EH (cell line): ENCODE measurements at places on chromosomes 7 and 10.

GRCh38 chr10:24457661-24458318, 248.9 kb downstream of the KIAA1217 start:
- DNase-seq: peak; percentile 60

DNA sequence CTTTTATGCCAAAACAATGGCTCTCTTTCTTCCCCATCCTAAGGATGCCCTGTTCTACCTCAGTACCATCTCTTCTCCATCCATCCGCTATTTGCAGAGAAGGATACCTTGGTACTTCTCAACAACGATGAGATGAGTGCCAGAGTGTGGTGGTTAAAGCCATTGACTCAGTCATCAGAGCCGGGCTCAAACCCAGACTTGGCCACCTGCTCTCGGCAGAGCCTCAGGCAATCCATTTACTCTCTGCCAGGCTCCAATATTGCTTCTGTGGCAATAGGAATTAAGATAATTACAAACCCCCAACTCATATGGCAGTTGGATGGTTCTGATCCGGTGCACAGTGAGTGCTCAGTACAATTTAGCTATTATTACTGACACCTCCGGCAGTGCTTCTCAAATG, 121.3 kb downstream of the PRLHR start:
- DNase-seq: no peak

DNA sequence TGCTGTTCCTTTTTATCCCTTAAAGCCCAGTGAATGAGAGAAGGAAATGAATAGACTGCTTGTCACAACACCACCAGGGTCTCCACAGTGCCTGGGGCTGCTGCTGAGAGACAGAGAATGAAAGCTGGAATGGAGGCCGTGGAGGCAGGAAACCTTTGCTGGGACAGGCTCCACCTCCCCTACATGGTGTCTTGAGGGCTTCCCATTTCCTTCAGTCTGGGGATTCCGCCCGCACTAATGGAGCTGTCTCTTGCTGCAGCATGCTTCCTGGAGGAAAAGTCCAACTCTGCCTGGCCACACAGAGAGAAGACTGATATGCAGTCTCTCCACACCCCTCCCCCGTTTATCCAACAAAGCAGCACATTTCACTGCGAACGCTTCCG, 54.5 kb downstream of the LRRC4 start:
- no peak for DNase-seq

DNA sequence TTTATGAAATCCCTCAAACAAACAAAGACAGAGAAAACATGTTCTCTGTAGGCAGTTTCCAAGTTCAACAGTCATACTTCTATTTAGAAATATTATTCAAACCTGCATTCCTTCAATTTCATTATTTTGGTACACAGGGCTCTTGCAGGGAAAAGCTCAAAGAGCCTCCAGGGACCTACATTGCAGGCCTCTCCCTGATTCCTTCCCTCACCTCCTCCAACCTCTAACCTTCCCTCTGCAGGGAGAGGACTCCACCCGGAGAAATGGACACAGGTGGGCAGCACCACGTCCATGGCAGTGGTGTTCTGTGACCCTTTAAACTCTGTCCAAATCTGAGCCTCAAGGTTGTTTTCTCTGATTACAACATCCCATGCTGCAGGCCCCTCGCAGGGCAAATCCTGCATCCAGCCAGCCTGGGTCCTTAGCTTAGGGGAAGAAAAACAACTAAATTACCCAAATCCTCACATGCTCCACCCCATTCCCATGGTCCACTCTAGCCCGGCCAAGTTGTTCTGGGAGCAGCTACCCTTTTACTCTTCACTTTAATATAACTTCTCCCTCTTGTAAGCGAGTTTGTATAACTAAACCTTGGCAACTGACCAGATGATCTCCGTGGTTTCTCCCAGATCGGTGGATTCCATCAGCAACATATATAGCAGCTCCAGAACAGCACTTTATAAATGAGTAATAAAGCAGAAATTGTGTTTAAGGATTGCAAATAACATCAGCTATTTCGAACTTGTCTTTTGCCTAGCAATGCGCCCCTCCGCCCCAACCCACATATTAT, 129.8 kb downstream of the CUBN start:
- peak; percentile 51 for DNase-seq

DNA sequence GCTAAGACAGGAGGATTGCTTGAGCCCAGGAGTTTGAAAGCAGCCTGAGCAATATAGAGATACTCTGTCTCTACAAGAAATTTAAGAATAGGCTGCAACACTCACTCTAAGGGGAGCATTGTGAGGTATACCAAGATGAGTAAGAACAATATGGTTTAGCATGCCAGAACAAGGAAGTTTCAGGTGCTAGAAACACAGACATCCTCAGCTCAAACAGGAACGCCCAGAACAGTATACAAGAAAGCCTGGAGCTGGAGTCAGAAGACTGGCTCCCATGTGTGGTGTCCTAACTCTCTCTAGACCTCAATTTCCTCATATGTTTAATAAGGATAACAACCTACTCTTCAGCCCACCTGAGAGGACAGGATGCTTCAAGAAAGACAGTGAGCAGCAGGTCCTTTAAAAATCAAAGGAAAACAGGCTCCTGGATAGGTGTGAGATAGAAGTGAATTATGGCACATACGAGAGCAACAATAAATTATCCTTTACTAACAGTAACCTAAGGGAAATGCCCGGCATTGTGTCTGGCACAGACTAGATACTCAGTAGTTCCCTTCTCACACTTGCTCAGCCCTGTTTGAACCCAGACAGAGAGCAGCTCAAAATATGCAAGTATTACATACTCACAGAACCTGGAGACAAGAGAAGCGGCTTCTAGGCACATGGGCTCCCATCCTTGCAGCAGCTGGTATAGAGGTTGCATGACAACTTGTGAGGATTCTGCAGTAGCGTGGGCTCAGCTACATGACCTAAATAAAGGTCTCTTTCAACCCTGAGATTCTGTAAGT, 45.4 kb downstream of the KAT6B start:
- DNase-seq: no peak

- DNase-seq: no peak
Measured at GRCh38 chr10:63558132-63558784, 37.1 kb downstream of the REEP3 start.

GRCh38 chr7:1844951-1845390, 174.9 kb downstream of the ELFN1 start:
- no peak for DNase-seq

DNA sequence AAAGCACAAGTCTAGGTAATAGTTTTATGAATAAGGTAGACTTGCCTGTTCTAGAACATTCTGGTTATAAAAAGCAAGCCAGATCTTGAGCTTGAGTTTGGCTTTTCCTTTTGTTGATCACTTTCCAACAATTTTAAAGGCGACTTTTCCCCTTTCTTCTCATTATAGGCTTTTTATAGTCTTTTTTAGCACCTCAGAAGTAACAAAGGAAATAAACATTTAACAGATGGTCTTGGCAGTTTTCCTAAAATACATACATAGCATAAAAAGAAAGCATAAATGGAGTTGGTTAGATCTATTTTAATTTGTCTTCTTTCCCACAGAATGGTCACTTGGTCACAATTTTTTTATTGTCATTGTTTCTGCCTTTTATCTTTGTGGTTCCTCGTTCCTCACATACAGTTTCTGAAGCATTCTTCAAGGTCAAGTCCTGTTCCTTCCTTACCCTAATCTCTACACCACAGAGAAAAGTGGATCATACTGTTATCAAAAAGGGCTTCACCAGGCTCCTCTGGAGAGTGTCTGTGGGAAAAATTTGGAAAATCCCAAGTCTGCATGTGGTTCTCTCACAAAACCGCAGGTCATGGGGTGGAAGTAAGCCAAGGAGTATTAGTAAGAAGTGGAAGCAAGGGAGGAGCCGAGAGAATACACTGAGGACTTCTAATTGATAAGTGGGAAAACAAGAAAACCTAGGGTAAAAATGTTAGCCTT, 31.3 kb downstream of the THNSL1 start:
- DNase-seq: peak; percentile 87

- no peak for DNase-seq
Measured at GRCh38 chr7:128921866-128922440, 11.4 kb upstream of the KCP start.

DNA sequence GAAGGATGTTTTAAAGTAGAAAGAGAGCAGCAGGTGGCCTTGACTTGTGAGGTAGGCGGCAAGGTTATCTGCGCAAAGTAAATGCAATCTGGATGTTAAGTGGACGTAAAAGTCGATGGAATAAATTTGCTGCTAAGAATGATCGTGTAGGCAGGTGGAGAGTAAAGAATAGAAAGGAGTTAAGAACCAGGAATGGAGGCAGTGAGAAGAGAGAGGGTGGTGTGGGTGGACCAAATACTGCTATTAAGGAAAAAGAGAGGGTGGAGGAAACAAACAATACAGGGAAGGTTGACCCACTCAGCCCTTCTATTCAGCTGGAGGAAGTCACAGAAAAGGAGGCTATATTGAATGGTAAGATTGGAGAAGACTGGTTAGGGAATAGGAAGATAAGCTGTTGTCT, 1.9 kb upstream of the CUL1 start:
- DNase-seq: no peak

- peak; percentile 63 for DNase-seq
Measured at GRCh38 chr7:100372256-100372655, 1.0 kb upstream of the PILRA start.

DNA sequence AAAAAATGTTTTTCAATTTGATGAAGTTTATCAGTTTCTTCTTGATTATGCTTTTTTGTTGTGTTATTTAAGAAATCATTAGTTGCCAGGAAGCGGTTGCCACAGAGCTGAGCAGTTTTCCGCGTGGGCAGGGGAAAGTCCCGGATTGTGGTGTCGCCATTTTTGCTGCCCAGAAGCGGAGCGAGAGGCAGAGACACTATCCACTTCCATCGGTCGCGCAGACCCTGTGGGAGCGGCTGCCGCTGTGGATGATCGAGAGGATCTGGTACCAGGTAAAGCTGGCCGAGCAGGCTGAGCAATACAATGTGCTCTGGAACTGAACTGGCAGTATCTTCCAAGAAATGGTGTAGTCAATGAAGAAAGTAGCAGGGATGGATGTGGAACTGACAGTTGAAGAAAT, 119.8 kb downstream of the ZNF736 start:
- DNase-seq: no peak

GRCh38 chr10:24908793-24909423, 43.5 kb downstream of the PRTFDC1 start:
- peak; percentile 77 for DNase-seq

DNA sequence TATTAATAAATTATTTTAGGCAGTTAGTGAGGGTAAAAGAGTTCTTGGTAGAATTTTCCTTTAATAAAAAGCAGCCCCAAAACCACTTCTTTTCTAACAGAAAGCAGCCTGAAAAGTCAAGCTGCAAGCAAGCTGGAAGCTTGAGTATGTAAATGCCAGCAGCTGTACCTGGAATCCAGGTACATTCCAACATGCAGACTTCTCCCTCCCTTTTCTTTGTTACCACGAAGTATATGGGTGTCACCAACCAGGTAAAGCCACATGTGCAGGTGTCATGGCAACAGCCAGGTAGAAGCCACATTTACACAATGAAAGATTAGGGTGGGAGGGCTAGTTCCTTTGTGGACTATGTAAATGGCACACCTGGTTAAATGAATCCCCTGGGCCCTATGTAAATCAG, 114.6 kb downstream of the EPC1 start:
- DNase-seq: no peak

DNA sequence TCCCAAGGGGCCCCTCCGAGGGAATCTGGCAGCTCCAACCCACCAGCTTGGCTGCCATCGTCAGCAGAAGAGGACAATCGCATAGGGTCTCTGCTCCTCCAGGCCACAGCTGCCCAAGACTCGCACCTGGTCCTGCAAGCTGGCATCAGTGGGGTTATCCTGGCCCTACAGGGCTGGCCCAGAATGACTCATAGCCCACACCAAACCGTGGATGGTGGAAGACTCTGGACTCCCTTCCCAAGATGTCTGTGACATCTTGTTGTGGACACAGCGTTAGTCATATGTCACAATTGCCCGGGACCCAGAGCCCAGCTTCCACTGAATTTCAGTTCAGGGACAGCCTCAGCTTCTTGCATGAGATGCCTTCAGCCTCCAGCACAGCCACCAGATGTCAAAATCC, 91.5 kb upstream of the CUX1 start:
- no peak for DNase-seq

GRCh38 chr7:80601999-80602398, 36.4 kb upstream of the CD36 start:
- DNase-seq: no peak

DNA sequence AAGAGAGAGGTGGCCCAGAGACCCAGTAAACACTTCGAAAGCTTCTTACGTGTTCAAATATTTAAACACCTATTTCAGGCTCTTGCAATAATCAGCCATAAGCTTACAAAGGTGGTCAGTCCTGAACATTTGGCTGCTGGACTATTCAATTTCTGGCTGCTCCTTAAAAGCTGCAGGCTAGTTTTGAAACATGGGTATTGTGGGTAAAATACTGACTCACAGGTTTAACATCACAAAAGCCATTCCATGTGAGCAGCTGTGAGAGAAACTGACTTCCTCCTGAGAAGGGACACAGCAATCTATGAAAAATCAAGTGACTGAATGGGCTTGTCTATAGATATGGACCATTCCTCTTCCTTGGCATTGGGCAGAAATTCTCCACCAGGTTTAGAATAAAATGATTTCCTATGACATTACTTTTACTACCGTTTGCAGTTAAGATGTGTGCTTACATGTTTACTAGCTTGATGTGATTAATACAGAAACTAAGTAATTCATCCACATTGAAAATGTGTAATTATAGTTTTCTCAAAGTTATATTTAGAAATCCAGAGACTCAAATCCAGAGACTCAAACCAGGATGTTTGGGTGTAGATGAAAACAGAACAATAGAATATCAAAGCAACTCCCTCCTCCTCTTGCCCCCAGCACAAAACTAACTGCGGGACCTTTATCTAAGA, 252.3 kb downstream of the GATA3 start:
- no peak for DNase-seq

DNA sequence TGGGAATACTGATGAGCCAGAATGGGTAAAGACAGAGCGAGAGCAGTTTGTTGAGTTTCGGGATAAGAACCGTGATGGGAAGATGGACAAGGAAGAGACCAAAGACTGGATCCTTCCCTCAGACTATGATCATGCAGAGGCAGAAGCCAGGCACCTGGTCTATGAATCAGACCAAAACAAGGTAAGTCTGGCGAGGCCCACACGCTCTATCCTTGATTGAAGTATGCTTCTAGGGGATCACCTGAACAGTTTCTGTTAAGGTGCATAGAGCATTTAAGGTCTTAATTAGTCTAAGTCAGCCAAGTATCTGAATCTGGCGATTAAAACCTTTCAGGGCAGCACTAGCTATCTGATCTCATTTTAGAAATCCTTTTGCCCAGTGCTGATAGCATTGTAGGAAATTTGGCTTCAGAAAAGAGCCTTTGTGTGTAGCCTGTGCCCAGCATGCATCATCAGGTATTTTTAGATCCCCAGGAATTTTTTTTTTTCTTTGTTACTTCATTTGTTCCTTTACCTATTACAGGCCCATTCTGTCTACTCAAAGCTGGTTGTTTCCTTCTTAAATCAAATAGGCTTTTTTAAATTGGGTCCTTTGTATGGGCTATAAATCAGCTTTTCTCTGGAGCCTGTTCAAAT, 8.0 kb downstream of the OPN1SW start:
- no peak for DNase-seq

GRCh38 chr10:100413173-100413572, 49.6 kb upstream of the WNT8B start:
- DNase-seq: no peak
